ENCODE measurements at places on chromosomes 3 and 15.

DNA sequence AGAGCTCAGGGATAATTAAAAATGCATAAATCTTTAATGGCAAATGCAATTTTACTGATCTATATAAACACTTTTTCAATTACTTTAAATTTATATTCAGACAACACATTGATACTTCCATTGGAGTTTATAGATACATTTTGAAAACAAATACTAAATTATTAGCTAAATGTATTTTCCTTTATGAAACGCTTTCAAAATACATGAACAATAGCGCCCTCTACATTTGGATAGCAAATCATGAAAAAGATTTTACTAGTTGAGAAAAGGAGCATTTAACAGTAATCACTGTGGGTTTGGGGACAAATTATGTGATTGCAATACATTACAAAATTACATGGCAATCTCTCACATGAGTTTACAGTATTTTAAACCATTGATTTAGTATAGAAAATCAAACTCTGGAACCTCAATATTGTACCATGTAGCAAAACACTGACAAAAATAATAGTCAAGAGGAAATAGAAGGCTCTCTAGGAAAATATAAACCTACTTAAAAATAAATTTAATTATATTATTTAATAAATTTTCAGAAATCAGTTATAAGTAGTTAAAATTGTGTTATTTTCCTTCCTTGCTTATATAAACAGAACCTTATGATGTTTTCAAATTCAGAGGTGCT lies 207.9 kb downstream of the ZIC1 start:
- DNase-seq: no peak

DNA sequence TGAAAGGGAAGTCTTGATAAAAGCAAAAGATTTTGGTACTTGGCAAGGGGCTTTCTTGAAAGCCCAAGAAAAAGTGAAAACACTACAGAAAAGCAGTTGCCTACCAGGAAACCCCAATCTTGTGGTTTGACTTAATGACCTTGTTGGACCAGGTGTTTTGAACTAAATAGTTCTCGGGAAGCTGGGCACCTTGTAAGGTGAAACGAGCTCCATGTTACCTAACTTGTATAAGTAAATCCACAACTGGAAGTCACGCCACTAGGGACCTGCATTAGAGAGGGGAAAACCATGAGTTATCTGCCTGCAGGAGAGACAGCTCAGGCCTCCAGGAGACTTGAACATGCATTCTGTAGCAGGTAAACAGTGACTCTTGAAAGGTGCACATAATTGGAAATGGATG lies 88.2 kb downstream of the GMPS start:
- DNase-seq: no peak

GRCh38 chr3:41652931-41653330 lies 309.0 kb downstream of the ULK4 start:
- DNase-seq: no peak

- DNase-seq: no peak
Observed at GRCh38 chr3:15099364-15100098, 583 bp upstream of the RBSN start.

DNA sequence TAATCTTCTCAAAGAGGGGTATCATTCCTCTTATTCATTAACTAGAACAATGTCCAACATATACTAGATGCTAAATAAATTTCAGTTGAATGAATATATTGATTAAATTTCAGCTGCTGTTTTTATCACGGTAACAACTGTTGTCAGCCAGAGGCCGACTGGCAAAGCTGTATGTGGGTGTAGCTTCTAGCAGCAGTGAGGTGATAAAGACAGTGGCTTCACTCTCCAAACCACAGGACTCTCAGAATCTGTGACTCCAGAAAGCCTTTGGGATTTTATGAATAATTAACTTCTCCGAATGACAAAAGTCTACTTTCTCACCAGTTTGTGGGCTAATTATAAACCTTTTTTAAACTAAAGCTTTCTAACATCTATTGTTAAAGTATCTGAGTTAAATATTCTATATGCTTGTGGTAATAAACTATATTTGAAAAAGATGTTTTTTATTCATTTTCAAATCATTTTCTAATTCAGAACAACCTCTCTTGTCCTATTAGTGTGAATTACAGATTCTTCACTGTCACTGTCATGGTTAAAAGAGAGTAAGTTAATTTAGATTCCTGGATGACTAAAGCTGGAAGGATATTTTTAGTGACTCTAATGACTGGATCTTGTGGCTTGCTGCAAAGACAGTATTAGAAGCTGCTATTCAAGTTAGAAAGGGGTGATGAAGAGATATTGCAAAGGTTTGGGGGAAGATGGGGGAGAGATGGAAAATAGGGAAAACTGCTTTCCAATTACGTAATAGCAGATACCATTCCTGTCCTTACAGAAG lies 796.4 kb upstream of the ARPP21 start:
- no peak for DNase-seq

DNA sequence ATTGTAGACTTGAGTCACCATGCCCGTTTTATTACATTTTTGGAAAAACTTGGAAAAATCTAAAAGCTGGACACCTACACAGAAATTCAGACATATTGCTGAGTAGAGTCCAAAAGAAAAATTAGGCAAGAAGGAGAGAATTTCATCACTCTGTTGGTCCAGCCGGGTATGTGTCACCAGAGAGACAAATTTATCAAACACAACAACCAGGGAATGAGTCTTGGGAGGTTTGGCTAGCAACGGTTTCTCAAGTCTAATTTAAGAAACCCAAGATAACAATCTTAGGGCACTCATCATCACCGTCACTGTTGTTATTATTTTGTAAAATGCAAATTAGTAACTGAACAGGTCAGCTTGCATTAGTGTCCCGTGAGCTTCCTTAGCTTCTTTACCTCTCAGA lies 197.5 kb upstream of the C2CD4B start:
- DNase-seq: no peak

GRCh38 chr15:25243800-25244097 lies 195.1 kb downstream of the UBE3A start:
- no peak for DNase-seq

- no peak for DNase-seq
Observed at GRCh38 chr15:66707310-66708082, 5.5 kb downstream of the SMAD6 start.

GRCh38 chr3:120461416-120461815 lies 10.6 kb upstream of the FSTL1 start:
- no peak for DNase-seq

DNA sequence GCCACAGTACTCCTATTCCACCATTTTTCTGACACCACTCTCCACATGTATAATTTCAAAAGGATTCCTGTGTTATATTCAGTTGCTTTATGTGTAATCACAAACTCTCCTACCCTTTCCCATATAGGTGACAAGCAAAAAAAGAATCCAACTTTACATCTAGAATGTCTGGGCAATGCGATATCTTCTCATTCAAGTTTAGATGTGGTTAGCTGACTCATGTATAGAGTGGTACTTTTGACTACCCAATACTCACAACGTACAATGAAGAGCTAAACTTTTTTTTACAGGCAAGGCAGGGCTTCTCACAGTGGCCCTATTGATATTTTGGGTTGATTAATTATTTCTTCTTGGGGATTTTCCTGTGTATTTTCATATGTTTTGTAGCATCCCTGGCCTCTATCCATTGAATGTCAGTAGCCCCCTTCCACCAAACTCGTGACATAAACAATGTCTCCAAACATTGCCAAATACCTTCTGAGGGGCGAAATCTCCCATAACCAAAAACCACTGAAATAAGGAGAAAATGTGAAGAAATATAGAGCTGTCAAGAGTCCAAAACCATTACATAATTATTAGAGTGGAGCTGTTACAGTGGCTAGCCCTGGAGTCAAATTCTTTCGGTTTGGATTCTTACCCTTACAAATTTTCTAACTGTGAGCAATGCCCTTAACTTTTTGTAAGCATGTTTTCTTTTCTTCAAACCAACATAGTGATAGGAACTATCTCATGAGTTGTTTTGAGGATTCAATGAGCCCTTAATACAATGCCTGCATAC lies 342.6 kb downstream of the NSUN3 start:
- DNase-seq: no peak

- no peak for DNase-seq
Observed at GRCh38 chr3:128532012-128532983, 39.3 kb upstream of the GATA2 start.

Data from T-helper 1 cell (primary cell).